Motor neuron (in vitro differentiated cells): ENCODE measurements at places on chromosomes 7 and 10. TPM values are rescaled to one million over a fixed set of nuclear protein-coding genes. Genes with fewer than 3 reads are reported as not detected.

DNA sequence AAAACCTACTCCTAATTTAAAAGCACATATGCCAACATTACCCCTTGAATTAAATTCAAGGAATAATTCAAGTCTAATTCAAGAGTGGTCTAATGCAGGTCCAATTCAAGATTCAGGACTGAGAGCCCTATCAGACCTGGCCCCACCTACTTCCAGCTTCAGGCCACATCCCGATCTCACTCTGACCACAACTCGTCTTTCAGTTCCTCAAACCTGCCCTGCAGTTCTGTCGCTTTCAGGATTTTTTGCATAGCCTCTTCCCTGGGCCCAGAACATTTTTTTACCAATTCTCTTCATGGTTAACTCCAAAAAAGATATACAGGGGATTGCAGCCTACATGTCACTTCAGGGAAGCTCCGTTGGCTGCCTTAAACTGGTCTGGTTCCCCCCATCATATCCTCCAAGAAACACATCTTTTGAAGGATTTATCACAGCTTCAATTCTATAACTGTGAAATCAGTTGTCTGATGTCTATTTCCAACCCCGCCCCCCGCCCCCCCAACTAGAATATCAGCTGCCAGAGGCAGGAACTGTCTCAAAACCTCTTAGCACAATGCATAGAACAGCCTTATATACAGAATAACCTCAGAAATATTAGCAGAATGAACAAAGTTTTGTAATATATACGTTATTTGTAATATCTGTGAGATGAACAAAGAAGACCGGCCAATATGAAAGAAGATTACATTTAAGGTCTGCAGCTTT lies 20.8 kb downstream of the CCDC6 start:
- no peak for ATAC-seq

DNA sequence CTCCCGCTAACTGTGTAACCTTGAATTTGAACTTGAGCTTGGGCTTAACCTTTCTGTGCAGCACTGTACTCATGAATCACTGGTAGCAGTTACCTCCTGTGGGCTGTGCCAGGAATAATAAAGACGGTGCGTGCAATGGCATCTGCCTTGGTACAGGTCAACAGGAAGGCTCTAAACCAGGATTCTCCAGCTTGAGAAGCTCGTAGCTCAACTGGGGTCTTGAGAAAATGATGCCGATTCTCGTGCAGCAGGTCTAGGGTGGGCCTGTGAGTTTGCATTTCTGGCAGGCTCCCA lies 112.5 kb upstream of the ANLN start:
- no peak for ATAC-seq

DNA sequence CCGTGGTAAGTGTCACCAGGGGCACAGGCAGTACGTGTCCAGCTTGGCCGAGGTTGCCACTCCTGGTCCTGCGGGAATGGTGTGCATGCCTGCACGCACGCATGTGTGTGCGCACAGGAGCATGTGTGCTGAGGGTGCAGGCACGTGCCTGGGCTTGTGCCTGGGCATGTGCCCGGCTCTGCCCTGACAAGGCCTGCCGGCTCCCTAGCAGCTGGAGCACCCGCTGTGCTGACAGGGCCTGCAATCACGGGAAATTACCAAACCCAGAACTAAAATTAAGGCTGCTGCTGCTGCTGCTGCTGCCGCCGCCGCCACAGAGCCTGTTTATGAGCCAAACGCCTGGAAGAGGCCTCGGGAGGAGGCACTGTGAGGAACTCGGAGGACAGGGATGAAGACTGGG lies 28.7 kb downstream of the GHRHR start:
- no peak for ATAC-seq

- no peak for ATAC-seq
Measured at GRCh38 chr10:103640436-103641181, 147.1 kb downstream of the NEURL1 start.

ATG9B gene
- 2.2 and 4.4 TPM in 2 replicates for total RNA-seq

DNA sequence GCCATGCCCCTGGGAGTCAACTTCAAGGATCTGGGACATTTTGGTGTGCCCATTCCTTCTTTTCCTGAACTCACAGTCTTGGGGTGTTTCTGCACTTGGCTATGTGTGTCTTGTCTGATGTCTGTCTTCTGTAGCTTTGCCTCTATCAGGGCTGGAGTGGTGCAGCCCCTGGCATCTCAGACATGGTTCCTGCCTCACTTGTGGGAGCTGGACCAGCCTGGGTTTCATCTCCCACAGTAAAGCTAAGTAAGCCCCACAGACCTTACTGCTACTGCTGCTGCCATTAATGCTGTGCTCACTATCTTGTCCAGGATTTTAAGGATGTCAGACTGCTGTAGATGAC lies 59.0 kb downstream of the ADCYAP1R1 start:
- no peak for ATAC-seq

- ATAC-seq: peak; percentile 84
Measured at GRCh38 chr10:97128039-97128492, 57.7 kb downstream of the SLIT1 start.

CTTNBP2 gene
- 12.8 and 15.6 TPM in 2 replicates for total RNA-seq

VWC2 gene
- total RNA-seq: 0.45 and 0.59 TPM in 2 replicates

FRAT1 gene
- 1.8 and 2.3 TPM in 2 replicates for total RNA-seq

GRCh38 chr7:100486753-100487446 lies 3.2 kb downstream of the NYAP1 start:
- peak; percentile 6 for ATAC-seq

DNA sequence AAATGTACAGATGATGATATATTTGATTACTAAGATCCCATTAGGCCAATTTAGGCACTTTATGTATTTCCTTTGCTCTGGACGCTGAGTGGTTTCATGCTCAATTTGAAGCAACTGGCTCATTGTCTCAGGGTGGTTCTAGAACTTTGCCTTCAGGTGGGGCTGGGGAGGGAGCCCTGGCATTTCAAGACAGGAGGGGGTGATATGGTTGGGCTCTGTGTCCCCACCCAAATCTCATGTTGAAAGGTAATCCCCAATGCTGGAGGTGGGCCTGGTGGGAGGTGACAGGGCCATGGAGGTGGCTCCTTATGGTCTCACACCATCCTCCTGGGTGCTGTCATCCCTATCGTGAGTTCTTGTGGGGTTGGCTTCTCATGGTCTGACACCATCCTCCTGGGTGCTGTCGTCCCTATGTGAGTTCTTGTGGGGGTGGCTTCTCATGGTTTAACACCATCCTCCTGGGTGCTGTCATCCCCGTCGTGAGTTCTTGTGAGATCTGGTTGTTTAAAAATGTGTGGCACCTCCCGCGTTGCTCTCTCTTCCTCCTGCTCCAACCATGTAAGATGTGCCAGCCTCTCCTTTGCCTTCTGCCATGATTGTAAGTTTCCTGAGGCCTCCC lies 151.5 kb upstream of the KLF6 start:
- ATAC-seq: no peak

DNA sequence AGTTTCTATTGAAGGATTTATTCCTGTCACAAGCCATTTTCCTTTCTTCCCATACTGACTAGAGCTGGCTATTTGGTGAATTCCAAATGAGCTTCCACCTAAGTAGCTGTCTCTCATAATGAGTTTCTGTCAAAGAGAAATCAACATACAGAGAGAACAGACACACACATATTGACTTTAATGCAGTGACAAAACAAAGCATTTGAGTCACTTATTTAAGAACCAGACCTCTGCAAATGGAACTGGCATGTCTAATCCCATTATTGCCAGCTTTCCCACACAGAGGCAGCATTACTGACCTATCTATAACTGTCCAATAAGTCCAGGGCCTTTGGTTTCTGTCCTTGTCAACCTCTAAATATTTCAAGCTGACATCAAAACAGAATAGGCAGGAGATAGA lies 179.3 kb upstream of the CSTF2T start:
- ATAC-seq: no peak

GRCh38 chr7:24466168-24466768 lies 107.0 kb upstream of the PALS2 start:
- no peak for ATAC-seq

GRCh38 chr7:87507446-87507845 lies 32.0 kb upstream of the ABCB4 start:
- no peak for ATAC-seq

GIGYF1 gene
- total RNA-seq: 17.9 and 19.8 TPM in 2 replicates

- no peak for ATAC-seq
Measured at GRCh38 chr10:130757271-130757670, 554.2 kb downstream of the TCERG1L start.

DNA sequence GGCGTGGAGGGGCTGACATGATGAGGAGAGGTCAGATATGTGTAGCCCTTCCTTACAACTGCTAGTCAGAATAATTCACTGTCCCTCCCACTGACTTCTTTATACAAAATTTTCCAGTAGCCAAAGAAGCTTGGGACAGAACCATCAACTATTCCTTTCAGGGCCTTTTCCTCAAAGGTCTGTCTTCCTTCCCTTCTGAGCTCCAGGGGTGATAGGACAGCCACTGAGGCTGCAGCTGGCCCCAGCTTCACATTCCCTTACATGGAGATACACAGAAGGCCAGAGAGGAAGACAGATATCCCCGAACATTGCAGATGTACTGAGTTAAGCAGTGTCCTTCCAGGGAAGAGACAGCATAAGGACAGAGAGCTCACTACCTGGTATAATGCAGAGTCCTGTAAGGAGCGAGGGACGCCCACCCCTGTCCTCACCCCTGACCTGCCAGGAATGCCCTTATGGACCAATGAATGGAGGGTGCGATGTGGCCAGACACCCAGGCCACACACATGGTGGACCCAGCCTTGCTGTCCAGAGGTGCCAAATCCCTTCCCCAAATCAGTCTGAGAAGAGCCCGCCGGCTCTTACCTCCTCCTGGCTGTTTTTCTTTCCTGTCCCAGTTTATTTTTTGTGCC lies 754.7 kb downstream of the GRID1 start:
- ATAC-seq: no peak

GNGT1 gene
- total RNA-seq: 0.73 and 1.4 TPM in 2 replicates

- peak; percentile 97 for ATAC-seq
Measured at GRCh38 chr10:20598590-20598989, 298.5 kb downstream of the NEBL start.

DNA sequence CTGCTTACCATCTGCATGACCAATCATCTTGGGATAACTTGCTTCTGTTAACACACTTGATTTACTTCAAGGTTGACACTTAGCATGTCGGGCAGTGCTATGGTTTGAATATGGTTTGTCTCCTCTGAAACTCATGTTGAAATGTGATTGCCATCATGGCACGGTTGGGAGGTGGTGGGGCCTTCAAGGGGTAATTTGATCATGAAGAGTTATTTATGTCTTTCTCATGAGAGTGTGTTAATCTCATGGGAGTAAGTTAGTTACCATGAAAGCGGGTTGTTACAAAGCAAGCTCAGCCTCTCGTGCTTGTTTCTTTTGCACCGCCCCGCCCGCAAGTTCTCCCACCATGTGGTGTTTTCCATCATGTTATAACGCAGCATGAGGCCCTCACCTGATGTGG lies 163.6 kb downstream of the DOCK4 start:
- no peak for ATAC-seq

- no peak for ATAC-seq
Measured at GRCh38 chr7:106545275-106545674, 115.7 kb downstream of the CCDC71L start.

NME8 gene
- 0.45 TPM in 1 of 2 replicates, not detected in the other for total RNA-seq
